Stimulated activated CD4-positive, alpha-beta T cell treated with anti-CD3 and anti-CD28 coated beads, TNF-alpha, amount 100 ng/mL, for 24 hours (primary cell): ENCODE measurements at places on chromosomes 7 and 10.
A peak's percentile ranks its signal among the peaks of the same experiment; 100 is the strongest.

GRCh38 chr10:34722404-34722803 is 92.7 kb downstream of the PARD3 start:
- DNase-seq: no peak

DNA sequence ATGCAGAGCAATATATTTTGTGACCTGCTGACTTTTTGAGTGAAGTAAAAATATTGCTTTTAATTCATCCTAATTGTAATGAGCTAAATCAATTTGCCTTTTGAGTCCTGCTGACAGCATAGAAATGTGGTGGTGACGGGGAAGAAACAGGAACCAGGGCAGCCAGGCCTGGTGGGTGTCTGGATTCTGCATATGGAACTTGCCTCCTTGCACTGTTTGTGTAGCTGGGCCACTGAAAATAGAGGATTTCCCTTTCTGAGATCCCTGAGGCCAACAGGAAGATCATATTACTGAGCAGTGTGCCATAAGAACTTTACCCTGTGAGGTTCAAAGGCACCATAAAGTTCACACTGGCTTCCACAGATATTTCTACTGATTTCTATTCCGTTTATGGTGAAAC is 488.4 kb upstream of the AKR1E2 start:
- no peak for DNase-seq

DNA sequence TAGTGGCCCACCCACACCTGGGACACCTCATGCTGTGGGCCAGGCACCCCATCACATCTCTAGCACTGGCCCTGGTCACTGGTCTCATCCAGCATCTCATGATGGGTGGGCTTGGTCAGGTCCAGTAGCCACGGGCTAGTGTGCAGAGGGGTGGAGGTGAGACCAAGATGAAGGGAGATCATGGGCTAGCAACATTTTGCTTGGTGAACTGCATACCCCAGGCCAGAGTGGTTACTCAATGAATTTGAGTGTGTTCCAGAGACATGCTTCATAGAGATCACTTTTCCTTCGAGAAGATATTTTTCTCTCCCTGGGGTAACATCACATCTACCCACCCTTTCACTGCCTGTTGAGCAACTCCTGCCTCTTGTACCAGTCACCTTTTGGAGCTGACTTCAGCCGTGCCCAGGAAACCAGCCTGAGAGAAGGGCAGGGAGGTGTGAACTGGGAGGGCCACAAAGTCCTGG is 44.2 kb downstream of the MINDY4 start:
- DNase-seq: no peak

GRCh38 chr7:28128608-28129007 is 52.0 kb downstream of the JAZF1 start:
- DNase-seq: no peak

GRCh38 chr10:44010873-44011602 is 362.4 kb upstream of the ZNF32 start:
- DNase-seq: peak; percentile 4

DNA sequence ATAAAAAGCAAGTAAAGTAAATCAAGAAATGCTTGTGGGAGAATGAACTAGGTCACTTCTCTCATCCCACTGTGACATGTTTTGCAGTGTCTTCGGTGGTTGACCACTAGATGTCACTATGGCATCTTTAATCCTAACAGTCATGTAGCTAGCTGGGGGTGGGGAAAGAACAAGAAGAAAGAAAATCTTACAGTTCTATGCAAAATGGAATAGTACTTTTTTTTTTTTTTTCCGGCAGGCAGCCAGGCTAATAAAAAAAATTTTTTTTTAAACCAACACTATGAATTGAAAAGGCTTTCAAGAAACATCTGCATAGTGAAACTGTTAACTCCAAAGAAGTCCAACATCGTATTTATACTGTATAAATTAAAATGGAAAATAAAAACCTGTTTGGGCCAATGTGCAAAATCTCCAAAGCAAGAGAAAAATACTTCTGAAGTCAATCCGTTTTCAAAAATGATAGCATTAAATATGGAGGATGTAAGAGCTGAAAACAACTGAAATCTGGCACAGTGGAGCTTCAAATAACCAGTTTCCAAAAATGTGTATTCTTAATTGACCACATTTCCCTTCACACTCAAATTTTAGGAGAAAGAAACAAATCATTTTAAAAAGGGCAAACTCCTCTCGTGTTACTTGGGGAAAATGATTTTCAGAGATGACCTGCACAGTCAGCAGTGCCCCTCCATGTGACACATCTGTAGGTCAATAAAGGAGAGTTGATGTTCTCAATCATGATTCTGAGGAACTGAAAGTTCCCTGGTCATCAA is 38.5 kb downstream of the CDK1 start:
- DNase-seq: no peak

- no peak for DNase-seq
Measured at GRCh38 chr7:136640977-136641376, 227.5 kb upstream of the CHRM2 start.

- no peak for DNase-seq
Measured at GRCh38 chr10:3787016-3787400, 2.0 kb upstream of the KLF6 start.

- DNase-seq: no peak
Measured at GRCh38 chr7:36792421-36792820, 68.1 kb upstream of the AOAH start.
